Mucosa of descending colon (tissue), 3 donors: ENCODE measurements at places on chromosomes 12 and 14. TPM values are rescaled to one million over a fixed set of nuclear protein-coding genes. Genes with fewer than 3 reads are reported as not detected.

GZMH gene
- 0.35 TPM for total RNA-seq

ANGEL1 gene
- 12.6 TPM for total RNA-seq

SERPINA12 gene
- not detected for total RNA-seq

C12orf50 gene
- not detected for total RNA-seq

SRGAP1 gene
- 23.9 TPM for total RNA-seq

ANKRD33 gene
- total RNA-seq, result not detected

OTX2 gene
- total RNA-seq, result not detected

TC2N gene
- total RNA-seq, result 39.0 TPM

DNAH10 gene
- total RNA-seq, result 0.63 TPM

LYZ gene
- 47.7 TPM for total RNA-seq

SALL2 gene
- 25.6 TPM for total RNA-seq

IAPP gene
- total RNA-seq, result not detected

CLEC4D gene
- not detected for total RNA-seq

MMP17 gene
- 1.1 TPM for total RNA-seq
